ENCODE measurements at places on chromosomes 12 and 14. TPM values are rescaled to one million over a fixed set of nuclear protein-coding genes. Genes with fewer than 3 reads are reported as not detected.

DNA sequence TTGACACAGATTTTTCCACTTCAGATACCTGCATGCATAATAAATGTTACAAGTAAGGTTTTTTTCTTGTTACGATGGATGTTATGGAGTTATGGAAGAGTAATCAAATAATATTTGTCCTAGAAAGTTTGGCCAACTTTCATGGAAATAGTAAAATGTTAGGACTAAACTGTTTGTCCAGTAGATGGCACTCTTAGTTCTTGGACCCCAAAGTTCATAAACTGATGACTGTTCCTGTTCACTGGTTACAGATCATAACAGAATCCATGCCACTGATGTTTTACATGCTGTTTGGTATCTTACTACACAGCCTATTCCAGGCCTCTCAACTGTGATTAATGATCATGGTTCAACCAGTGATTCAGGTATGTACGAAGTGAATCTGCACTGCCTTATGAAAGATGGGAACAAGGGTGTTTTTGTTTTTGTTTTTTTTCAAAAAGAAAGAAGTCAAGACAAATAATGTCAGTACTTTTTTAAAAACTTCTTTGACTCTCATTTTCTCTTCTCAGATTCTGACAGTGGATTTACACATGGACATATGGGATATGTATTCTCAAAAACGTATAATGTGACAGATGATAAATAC, 48.8 kb upstream of the SLCO1C1 start:
- DNase-seq = no peak

DNA sequence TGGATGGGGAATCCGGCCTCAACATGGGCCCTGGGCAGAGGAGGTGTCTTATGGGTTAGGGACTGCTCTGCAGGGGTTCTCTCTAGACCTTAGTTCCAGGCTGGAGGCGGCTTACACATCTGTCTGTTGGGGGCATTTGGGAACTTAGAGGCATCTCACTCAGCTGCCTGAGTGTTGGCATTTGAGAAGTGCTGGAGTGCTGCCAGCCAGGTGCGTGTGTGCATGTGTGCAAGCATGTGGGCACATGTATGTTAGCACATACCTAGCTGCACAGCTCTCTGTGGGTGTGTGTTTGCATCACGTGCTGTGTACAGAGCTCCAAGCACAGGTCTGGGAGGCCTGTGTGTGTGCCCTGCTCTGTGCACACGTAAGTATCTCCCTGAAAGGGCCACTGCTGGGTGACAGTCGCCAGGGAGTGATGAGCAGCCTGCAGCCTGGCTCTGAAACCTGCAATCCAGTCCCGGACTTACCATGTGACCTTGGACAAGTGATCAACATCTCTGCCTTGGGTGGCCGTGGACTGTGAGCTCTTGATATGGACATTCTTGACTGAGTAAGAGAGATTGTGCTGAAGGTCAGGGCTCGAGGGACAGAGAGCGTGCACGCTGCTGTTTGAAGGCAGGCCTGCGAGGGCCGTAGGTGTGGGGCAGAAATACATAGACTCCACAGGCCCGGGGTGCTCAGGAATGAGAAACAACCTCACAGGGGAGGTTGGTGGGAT, 5.2 kb downstream of the LRTM2 start:
- DNase-seq = no peak

DNA sequence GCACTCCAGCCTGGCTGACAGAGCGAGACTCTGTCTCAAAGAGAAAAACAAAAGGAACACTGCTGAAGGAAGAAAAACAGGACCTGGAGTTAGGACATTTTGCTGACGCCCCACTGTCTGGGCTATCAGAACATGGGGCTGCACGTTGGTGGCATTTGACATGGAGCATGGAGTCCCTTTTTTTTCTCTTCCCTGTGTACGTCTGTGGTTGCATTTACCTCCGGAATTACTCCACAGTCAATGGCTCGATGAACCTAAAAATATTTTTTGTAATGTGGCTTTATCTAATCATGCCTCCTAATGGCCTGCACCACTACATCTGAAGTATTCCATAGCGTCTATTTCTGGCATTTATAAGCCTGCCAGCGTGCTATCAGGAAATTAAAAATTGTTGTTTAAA, 30.7 kb downstream of the TESC start:
- no peak for DNase-seq

The ACTR10 gene
- total RNA-seq = 61.7 TPM

- no peak for DNase-seq
Measured at GRCh38 chr14:33650430-33650829, 300.4 kb downstream of the EGLN3 start.

- DNase-seq = no peak
Measured at GRCh38 chr14:95557291-95557690, 22.4 kb downstream of the GLRX5 start.

The SCNN1A gene
- total RNA-seq = 29.2 TPM

The RHNO1 gene
- total RNA-seq = 51.7 TPM

The BMP4 gene
- total RNA-seq = 12.4 TPM

- DNase-seq = no peak
Measured at GRCh38 chr12:27213830-27214787, 30.0 kb upstream of the STK38L start.

The IFNG gene
- not detected for total RNA-seq

The TBX3 gene
- total RNA-seq = 130 TPM

GRCh38 chr12:28939427-28939826, 209.7 kb upstream of the FAR2 start:
- no peak for DNase-seq

- no peak for DNase-seq
Measured at GRCh38 chr14:37090026-37090425, 82.4 kb downstream of the SLC25A21 start.

The GRIN2B gene
- total RNA-seq = 1.6 TPM

GRCh38 chr12:48106681-48107613, 1.1 kb upstream of the SENP1 start:
- no peak for DNase-seq

DNA sequence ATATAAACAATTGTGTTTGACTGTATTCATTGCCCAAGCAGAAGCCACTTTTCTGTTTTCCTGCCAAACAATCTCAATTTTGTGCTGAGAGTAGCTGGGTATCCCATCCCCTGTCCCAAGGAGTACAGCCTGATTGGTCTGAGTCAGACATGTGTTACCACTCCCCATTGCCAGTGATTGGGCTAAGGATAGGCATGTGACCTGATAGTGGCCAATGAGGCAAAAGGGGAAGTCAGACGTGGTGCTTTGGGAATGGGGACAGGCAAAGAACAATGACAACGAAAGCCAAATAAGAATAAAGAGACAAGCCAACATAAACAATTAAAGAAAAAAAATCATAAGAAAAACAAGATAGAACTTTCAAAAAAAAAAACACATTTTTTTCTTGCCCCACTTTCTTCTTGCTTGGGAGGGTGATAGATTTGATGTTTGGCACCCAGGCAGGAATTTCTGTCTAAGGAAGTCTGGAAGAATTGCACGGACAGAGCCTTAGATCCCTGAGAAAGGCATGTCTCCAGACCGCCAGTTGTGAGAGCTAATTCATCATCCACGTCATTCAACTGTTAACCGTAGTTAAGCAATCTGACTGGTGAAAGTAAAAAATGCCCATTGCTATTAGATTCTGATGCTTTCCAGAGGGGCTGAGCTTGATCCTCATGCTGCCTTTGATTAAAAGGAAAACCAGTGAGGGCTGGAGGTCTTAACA, 626.6 kb upstream of the TMEM132C start:
- DNase-seq = no peak

DNA sequence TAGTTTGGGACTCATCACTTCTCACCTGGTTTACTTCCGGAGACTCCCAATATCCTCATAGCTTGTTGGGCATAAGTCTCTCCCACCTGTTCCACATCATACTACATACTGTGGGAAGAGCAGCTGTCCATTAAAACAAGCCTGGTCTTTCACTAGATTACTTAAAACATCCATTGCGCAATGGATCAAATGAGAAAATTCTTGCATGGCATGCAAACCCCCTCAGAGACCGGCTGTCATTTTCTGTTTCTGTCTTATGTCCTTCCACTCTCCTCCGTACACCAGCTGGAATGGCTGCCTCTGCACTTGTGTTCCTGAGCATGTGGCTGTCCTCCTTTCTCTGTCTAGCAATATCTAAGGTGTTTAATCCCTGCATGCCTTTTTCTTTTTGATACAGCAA, 265.6 kb downstream of the TMEM117 start:
- DNase-seq = no peak

DNA sequence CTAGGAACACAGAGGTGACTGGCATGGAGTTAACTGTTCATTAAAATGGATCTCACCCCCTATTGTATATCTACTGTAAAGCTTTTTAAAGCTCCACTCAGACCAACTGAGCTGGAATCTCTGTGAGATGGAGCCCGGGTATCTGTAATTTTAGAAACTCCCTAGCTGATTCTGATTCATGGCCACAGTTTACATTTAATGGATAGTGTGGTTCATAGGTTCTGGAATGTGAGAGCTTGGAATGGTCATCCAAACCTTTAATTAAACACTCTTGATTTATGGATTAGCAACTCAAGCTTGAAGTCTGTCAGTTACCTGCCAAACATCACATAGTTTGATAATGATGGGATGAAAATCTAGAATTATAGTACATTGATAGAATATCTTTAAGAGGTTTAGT, 183.8 kb downstream of the SLC25A21 start:
- DNase-seq = no peak

DNA sequence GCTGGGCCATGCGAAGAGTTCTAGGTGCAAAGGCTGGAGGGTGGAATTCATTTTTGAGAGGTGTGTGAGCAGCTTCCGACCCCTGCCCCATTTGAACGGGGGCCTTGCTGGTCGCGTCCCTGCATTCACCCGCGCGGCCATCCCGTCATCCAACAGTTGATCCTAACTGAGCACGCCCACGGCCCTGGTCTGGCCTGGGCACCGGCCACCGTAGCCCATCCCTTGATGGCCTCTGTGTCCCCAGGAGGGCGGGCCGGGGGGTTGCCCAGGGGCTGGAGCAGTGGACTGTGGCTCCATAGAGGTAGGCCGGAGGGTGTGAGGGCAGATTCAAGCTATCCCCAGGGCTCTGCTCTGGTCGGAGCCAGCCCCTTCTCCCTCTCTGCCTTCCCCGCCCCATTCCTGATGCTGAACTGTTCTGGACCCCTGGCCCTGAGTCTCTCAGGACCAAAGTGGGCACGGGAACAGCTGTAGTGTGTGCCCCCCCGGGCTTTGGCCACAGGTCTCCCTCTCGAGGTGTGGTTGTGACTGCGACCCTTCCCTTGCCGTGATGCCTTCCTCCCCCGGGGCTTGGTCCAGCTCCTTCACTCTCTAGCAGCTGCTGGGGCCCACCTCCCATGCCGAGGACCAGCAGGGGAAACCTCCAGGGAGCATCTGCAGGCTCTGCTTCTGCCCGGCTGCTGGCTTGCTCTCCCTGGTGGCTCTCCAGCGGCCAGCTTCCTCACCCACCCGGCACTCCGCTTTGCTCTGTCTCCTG, 9.1 kb downstream of the MEG3 start:
- DNase-seq = no peak

- no peak for DNase-seq
Measured at GRCh38 chr14:99067927-99068326, 204.1 kb downstream of the BCL11B start.

- no peak for DNase-seq
Measured at GRCh38 chr12:1343422-1343821, 251.0 kb downstream of the FBXL14 start.

The MORN3 gene
- 0.80 TPM for total RNA-seq

The OR6C2 gene
- not detected for total RNA-seq

DNA sequence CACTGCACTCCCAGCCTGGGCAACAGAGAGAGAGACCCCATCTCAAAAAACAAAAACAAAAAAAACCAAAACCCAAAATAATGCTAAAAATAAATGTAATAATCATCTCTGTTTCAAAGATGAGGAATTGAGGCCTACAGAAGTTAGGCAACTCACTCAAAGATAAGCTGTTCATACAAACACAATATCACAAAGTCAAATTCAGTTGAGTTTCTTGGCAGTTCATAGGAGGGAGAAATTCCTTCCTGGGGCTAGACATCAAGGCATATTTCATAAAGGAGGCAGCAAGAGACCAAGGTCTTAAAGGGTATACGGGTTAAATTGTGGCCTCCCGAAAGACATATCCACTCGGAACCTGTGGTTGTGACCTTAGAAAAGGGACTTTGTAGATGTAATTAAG, 8.7 kb upstream of the TBPL2 start:
- no peak for DNase-seq

The CD163 gene
- total RNA-seq = 0.14 TPM

The UNC79 gene
- 2.1 TPM for total RNA-seq

- DNase-seq = no peak
Measured at GRCh38 chr14:79466938-79467527, 744.3 kb downstream of the DIO2 start.

GRCh38 chr12:11718768-11719253, 69.3 kb downstream of the ETV6 start:
- no peak for DNase-seq

DNA sequence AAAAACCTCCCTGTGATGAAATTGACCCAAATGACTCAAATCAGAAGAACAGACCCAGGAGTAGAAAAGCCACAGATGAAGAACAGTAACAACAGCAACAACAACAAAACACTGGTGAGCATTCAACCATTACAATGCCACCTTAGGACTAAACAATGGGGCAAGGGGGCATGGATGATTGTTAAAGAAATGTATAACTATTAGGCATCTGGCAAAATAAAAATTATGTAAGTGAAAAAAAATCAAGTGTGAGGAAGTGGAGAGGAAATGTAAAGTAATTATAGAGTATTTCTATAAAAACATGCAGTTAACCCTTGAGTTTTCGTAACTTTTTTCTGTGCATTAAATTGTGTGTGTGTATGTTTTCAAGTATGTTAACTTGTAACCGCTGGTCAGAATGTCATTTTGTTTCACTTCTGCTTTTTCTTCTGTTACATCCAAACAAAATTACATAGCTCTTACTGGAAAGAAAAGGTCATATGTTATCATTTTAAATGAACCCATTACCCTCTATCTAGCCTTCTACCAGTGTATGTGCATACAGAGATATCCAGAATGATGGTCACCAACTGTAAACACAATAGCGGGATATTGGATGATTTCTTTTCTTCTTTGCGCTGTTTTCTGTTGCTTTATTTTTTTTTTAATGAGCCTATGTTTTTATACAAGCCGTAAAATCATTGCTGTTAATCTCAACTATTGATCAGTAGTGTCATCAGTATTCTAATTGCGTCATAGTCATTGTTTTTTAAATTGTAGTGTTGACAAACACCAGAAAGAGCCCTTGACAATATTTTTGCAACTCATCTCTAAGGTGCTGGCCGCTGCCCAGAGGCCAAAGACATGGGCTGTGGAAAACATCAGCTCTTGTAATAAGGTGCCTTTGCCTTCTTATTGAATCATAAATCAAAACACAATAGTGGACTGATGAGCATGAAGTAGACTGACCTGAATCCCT, 170.6 kb downstream of the CRADD start:
- no peak for DNase-seq

- no peak for DNase-seq
Measured at GRCh38 chr14:37610945-37611523, 15.6 kb downstream of the TTC6 start.

DNA sequence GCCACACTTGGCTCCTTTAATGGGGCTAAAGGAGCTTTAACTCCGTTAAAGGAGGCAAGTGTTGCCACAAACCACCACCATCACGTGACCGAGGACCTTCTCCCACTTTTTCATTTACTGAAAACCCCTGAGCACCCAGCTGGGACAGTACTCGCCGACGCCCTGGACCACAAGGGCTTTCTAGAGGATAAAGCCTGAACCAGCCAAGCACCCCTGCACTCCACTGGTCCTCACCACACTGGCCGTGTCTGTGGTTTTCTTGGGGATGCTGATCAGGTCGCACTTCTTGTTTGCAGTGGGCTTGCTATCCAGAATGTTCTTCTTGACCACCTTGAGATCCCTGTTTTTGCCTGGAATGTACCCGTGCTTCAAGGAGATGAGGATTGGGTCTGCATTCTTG, 14.7 kb upstream of the SELPLG start:
- DNase-seq = no peak

- DNase-seq = no peak
Measured at GRCh38 chr12:132423251-132423819, 66.6 kb upstream of the FBRSL1 start.

- DNase-seq = no peak
Measured at GRCh38 chr12:96710127-96710745, 196.8 kb upstream of the NEDD1 start.

Data from type B pancreatic cell (in vitro differentiated cells).